ENCODE measurements at places on chromosomes 16 and 17. TPM values are rescaled to one million over a fixed set of nuclear protein-coding genes. Genes with fewer than 3 reads are reported as not detected.
A peak's percentile ranks its signal among the peaks of the same experiment; 100 is the strongest.

DNA sequence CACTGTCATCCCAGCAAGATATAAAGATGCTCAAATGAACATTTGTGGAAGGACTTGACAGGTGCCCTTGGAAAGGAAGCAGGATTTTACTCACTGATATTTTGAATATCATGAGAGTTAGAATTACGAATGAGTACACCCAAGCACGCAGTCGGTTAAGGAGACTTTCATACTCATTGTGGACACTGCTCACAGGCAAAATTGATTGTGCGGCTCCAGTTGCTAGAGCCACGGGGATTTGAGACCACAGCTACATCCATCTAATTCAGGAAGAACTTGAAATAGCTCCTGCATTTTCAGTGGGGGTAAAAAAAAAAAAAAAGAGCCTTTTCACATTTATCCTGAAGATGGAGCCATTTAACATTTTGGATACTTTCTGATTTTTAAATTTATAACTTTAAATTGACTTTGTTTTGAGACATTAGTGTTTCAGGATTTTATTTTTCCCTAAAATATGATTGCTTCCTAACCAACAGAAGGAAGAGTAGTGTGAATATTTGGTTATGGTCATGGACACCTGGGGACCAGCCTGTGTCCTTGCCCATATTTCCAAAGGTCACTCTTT is 1080.1 kb upstream of the EEF2KMT start:
- no peak for DNase-seq

GRCh38 chr17:75208161-75208560 is 2.7 kb downstream of the NUP85 start:
- no peak for DNase-seq

GRCh38 chr16:16857012-16857411 is 478.1 kb downstream of the NPIPA7 start:
- no peak for DNase-seq

- DNase-seq: no peak
These were observed 268.5 kb upstream of the CCL2 start for GRCh38 chr17:33986566-33986965.

- no peak for DNase-seq
These were observed 878 bp downstream of the TRIM72 start for GRCh38 chr16:31214708-31215286.

DNA sequence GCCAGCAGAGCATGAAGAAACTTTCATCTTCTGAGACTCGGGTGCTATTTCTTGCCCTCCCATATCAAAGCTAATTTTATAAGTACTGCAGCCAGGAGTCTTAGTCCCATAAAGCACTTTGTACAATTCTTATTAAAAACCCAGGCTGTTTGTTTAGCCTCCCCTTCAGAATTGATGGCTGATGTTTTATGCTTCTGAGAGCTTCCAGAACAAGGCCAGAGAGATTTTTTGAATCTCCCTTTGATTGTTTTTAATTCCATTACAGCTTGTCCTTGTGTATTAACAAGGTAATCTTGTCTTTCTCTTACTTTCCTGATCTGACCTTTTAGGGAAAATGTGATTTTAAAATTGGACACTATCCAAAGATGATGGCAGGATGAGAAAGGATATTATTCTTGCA is 16.3 kb downstream of the COQ7 start:
- DNase-seq: no peak

DNA sequence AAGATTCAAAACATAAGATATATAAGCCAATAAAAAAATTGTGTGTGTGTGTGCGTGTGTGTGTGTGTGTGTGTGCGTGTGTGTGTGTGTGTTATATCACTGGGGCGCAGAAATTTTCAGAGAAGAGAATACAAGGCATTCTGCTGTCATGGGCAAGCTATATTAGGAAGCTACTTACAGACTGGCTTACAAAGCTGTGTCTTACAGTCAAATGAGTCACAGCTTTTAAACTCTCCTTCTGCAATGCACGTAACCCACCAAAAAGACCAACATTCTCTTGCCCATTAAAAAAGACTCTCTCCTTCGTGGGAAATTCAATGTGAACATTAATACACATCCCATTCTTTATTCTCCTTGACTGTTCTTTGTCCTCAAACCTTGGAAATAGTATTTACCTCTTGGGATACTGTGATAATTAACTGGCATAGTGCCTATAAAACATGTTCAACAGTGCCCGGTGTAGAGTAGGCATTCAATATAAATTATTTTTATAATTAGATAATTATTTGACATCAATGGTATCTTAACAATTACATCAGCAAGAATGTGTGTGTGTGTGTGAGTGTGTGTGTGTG is 860.4 kb upstream of the SOX9 start:
- DNase-seq: no peak

DNA sequence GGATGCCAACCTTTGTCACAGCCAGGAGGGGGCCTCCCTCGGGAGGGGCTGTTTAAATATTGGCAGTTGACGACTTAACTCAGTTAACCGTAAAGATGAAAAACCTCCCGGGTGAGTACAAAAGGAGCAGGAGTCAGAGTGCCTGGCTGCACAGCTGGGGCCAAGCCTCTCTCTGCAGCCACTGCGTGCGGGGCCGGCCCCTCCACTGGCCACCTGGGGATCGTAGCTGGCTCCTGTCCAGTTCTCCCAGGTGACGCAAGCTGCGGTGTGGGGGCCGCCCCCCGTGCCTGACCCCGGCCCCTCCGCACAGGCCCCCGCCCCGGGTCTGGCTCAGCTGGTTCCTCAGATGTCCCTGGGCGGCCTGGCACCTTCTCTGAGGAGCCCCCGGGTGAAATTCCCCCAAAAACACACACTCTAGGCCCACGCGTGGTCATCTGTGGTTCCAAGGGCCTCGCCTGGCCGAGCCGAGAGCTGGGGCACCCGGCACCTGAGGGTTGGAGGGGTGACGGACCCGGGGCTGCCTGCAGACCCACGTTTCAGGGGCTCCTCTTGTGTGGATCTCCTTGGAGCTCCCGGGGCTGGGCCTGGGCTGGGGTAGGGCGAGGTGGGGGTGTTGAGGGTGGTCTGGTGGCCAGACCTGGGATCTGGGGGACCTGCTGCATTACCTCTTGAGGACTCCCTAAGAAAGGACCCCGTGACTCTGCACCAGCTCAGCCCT is 7.4 kb upstream of the CACNA1H start:
- no peak for DNase-seq

- DNase-seq: no peak
These were observed 135.0 kb downstream of the COPRS start for GRCh38 chr17:31724026-31724425.

DNA sequence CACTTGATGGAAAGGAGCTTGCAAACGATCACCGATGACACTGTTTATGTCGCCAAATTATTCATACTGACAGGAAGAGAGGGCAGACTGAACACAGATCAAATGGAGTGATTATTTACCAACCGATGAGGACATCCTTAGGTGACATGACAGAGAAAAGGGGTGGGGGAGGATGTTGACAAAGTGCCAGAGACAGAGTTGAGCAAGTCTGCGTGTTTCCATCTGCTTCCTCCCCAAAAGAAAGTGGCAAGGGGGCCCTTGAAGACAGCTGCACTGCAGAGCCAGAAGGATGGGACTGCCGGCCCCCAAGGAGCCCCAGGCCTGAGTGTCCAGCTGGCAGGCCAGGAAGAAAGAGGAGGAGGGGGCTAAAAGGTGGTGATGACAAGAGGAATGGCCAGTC is 191.0 kb upstream of the RPL38 start:
- peak; percentile 11 for DNase-seq

DNA sequence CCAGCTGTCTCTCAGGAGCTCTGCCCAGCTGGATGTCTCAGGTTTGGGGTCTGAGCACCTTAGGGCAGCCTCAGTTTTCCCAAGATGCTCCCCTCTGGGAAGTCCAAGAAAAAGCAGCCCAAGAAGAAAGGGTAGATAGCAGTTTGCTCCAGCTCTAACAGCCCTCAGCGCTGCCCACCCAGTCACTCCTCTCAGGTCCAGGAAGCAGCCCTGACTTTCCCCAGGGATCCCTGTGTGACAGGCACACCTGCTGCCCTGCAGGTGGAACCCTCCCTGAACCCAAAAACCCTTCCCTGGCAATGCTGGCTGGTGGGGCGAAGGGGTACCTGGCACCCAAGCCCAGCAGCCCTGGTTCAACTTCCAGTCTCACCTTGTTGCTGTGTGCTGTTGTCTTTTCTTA is 48.1 kb downstream of the BEAN1 start:
- DNase-seq: no peak

GRCh38 chr16:47467501-47467900 is 6.4 kb downstream of the PHKB start:
- DNase-seq: no peak

GRCh38 chr16:12188935-12189249 is 212.4 kb downstream of the SNX29 start:
- DNase-seq: no peak

- no peak for DNase-seq
These were observed 29.9 kb downstream of the SOX8 start for GRCh38 chr16:1011316-1012082.

GRCh38 chr16:49598383-49599170 is 225.0 kb downstream of the C16orf78 start:
- no peak for DNase-seq

DNA sequence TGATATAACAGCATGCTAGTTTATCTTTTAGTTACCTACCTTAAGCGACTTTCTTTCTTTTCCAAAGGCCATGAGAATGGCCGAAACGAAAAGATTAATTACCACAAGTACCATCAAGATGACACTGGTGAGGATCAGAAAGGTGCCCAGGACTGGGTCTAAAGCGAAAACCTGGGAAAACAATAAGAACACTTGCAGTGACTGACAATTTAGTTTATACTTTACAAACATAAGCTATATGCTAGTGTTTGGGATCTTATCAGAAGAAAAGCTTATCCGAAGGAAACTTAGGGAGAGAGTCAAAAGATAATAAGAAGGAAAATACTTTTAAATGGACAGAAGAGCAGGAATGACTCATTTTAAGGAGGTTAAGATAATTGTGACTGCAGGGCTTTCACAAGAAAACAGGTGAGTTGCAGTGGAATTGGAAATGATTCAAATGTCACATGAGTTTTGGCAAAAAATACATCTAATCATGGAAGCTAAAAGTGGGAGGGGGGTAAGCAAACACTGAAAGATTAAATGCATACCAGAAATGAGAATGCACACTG is 34.8 kb downstream of the IST1 start:
- DNase-seq: no peak

- no peak for DNase-seq
These were observed 42.5 kb downstream of the CREBBP start for GRCh38 chr16:3837851-3838586.

DNA sequence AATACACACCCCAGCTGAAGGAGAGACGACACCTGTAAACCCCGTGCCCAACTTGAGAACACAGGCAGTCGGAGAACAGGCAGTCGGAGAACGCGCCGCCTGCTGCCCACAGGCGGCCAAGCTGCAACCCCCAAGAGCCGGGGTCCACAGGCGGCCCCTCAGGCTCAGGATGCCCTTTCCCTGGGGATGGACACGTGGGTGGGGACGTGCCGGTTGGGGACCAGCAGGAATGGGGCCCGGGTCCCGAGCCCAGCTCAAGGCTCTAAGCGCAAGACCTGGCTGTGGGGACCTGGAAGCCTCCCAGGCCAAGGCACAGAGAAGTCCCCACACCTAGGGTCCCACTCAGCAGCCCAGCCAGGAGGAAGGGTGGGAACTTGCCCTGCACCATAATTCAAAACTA is 79.5 kb upstream of the GNG13 start:
- no peak for DNase-seq

DNA sequence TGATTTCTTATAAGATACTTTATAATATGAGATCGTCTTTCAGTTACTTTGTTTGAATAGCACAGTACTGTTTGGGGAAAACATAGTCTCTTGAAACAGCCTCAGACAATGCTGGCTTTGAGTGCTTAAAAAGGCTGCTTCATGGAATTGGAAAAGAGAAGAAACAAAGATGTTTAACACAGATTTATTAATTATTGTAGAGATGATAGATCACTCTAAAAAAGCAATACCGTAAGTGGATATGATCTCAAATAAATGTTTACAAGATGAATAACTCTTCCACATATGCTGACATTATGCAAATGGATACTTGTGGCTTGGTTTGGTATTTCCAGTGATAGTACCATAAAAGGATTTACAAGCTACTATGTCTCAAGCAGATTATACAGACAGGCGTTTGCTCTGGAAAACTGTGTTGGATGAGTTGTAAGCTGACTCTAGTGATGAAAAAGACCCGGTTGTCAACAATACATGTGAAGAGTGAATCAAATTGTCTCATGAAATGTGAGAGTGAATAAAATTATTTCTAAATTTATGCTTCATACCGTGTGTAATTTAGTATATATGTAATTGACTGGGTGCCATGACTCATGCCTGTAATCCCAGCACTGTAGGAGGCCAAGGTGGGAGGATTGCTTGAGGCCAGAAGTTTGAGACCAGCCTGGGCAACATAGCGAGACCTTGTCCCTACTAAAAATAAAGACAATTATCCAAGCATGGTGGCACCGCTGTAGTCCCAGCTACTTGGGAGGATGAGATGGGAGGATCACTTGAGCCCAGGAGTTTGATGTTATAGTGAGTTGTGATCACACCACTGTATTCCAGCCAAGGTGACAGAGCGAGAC is 105.4 kb downstream of the FTO start:
- DNase-seq: no peak

The CCL3 gene
- 1,244 TPM for total RNA-seq

The PRAC1 gene
- total RNA-seq: not detected

The MMP25 gene
- 12.8 TPM for total RNA-seq

The GLTPD2 gene
- total RNA-seq: not detected

The WNK4 gene
- 0.29 TPM for total RNA-seq

The SPATA22 gene
- total RNA-seq: not detected

The OTOP3 gene
- not detected for total RNA-seq

The C17orf113 gene
- 0.05 TPM for total RNA-seq

The KIF2B gene
- not detected for total RNA-seq
